ENCODE measurements at places on chromosomes 3 and 15.

DNA sequence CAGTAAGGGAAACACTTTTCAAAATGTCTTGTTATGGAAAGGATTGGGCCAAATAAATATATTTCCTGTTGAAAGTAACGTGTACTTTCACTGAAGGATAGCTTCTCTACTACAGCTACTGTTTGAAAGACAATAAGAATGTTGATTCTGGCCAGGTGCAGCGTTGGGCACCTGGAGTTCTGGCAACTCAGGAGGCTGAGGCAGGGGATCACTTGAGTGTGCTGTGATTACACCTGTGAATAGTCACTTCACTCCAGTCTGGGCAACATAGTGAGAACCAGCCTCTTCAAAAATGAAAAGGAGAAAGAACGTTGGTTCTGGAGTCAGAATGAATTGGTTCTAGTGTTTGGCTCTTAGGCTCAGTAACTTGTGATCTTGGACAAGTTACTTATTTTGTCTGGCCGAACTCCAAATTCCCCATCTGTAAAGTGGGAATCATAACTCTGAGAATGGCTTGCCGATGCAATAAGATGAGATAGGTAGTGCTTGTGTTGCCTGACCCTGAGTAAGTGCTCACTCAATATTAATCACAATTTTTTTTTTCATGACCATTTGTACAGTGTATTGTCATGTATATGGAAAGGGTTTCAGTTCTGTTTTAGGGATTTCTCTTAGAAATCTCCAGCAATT, 310.8 kb downstream of the PTPRG start:
- no peak for DNase-seq

DNA sequence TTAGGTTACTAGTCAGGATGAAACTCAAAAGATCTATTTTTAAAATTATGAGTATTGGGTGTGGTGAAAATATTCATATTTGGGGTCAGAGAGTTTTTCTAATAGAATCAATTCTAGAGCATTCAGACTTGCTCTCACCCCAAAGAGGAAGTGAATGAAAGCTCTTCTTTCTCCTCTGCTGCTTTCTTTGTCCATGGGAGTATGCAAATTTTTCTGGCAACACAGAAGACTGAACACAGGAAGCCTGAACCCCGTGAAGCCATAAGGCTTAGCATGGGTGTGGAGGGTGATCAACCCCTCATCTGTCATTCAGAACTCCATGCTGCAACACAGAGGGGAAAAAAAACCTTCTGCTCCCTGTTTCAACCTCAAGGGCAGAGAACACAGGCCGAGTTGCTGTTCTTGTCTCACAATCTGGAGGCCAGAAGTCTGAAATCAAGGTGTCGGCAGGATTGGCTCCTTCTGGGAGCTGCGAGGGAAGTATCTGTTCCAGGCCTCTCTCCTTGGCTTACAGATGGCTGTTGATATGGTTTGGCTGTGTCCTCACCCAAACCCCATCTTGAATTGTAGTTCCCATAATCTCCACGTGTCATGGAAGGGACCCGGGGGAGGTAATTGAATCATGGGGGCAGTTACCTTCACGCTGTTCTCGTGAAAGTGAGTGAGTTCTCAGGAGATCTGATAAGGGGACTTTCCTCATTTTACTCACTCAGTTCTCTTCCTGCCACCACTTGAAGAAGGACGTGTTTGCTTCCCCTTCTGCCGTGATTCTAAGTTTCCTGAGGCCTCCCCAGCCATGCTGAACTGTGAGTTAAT, 33.7 kb upstream of the CD47 start:
- no peak for DNase-seq

GRCh38 chr3:55297706-55298105, 189.4 kb downstream of the WNT5A start:
- no peak for DNase-seq

DNA sequence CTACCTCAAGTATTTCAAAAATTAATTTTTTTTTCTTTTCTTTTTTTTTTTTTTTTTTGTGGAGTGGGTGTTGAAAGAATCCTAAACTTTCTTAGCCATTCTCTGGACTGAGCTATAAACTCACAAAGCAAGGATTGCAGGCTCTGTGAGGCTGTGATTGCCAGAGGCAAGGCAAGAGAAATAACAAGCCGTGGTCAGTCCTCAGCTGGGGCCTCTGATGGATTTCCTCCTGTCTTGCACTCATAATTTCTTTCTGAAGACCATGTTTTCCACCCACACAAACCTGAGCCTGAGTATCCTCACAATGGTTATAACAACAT, 1.3 kb downstream of the CX3CR1 start:
- no peak for DNase-seq

DNA sequence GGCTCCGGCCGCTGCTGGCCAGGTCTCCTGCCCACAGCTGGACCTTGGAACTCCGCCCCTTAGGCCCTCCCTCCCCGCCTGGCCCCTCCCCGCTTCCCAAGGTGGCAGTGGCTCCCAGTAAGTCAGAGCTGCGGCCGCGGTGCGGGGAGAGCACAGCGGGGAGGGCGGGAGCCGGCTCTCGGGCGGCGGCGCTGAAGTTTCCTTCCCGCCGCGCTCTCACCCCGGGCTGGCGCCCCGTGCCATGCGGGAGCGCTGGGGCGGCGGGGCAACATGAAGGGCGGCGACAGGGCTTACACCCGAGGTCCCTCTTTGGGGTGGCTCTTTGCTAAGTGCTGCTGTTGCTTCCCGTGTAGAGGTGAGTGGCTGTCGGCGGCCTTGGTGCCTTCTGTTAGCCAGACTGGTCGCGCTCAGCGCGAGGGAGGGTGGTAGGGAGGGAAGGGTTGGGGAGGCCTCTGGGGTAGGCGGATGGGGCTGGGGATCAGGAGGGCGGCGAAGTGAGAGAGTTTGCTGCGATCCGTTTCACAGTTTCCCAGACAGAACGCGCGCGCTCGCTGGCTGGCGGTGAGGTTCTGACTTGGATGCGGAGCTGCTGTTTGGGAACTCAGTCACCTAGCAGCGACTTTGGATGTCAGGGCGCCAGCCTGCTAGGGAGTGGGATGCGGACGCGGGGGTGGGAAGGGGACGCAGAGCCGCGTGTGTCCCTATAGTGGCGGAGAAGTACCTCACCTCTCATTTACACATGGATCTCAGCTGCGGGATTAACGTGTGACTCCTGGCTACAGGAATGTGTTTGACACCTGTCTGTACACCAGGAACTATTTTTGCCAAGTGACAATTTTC, 145.5 kb upstream of the UMPS start:
- no peak for DNase-seq

- DNase-seq = no peak
These were observed 111.4 kb downstream of the PGPEP1L start for GRCh38 chr15:98896002-98896721.

- no peak for DNase-seq
These were observed 41.9 kb downstream of the NIPA2 start for GRCh38 chr15:22880068-22880980.

DNA sequence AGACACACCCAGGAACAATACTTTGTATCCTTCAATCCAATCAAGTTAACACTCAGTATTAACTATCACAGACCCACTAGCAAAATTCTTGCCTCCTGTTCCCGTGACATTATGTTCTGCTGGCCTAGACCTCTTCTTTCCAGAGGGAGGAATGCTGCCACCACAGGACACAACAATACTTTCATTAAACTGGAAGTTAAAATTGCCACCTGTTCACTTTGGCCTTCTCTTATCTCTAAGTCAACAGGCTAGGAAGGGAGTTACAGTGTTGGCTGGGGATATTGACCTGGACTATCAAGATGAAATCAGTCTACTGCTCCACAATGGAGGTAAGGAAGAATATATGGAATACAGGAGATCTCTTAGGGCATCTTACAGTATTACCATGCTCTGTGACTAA, 1000.4 kb upstream of the GBE1 start:
- no peak for DNase-seq

DNA sequence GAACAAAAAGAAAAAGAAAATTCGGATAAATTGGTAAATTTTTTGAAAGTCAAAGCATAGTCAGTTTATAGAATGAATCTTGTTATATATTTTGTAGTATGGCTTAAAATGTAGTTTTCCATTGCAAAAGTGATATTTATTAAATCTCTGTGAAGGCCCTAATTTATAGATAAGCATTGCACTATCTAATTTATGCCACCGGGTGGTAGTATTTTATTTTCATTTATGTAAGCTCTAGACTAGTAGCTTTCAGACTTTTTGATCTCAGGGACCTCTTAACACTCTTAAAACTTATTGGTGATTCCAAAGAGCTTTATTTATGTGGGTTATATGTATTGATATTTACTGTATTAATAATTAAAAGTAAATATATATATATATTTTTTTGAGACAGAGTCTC, 133.9 kb upstream of the LRRFIP2 start:
- DNase-seq = no peak

DNA sequence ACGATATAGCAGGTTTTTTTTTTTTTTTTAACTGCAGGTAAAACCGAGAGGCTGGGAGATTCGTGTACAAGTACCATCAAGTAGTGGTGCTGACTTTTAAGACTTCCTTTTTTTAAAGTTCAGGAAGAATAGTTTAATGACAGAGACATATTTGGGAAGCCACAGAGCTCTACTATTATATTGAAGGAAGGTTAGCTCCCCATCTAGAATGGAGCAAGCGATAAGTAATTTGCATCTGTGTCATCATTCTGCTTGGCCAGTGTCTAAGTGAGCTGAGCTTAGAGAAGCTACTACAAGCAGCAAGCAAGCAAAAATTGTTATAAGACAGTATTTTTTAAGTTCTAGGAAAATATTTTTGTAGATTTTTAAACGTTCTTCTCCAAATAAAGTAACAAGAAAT, 203.2 kb downstream of the ATP8B4 start:
- no peak for DNase-seq

DNA sequence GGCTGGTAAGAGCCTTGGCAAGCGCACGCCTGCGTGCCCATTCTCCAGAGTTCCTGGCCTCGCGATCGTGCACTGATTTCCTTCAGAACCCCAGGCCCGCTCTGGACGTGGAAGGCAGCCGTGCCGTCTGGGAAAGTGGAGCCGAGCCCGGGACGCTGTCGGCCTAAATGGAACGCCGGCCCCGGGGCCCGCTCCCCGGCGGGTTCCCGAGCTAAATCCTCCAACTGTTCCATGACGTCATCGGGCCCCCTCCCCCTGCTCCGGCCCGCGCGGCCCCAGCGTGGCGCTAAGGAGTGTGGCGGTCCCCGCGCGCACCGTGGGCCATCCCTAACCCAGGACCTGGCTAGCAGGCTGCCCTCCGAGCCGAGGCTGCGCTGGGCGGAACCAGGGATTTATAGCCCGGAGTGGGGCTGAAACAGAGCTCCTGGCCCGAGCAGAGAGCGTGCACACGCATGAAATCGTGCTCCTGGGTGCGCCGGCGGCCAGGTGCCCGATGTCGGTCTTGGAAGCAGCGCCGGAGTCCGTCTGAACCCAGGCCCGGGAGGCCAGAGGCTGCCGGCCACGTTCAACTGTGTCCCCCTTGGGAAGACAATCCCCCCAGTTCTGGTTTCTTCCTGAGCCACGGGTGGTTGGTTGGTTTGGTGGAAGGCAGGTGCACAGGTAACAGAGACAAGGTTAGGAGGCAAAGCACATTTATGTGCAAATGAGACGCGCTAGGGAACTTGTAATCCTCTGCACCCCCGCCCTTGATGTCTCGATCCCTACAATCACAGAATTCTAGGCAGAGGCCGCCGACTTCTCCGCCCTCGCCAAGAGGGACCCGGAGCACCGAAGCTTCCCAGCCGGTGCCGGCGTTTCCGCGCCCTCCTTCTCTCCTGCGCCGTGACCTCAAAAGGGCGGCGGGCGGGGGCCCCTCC, 84.9 kb upstream of the ETV5 start:
- no peak for DNase-seq

- DNase-seq = no peak
These were observed 3.9 kb upstream of the NR2E3 start for GRCh38 chr15:71806452-71806931.

- no peak for DNase-seq
These were observed 132.5 kb downstream of the FOXP1 start for GRCh38 chr3:71451060-71451459.

- DNase-seq = no peak
These were observed 31.0 kb upstream of the SLCO2A1 start for GRCh38 chr3:134060561-134061385.

GRCh38 chr3:7469866-7470265, 609.0 kb downstream of the GRM7 start:
- no peak for DNase-seq

- no peak for DNase-seq
These were observed 10.9 kb upstream of the GOLGA8B start for GRCh38 chr15:34594361-34594760.

DNA sequence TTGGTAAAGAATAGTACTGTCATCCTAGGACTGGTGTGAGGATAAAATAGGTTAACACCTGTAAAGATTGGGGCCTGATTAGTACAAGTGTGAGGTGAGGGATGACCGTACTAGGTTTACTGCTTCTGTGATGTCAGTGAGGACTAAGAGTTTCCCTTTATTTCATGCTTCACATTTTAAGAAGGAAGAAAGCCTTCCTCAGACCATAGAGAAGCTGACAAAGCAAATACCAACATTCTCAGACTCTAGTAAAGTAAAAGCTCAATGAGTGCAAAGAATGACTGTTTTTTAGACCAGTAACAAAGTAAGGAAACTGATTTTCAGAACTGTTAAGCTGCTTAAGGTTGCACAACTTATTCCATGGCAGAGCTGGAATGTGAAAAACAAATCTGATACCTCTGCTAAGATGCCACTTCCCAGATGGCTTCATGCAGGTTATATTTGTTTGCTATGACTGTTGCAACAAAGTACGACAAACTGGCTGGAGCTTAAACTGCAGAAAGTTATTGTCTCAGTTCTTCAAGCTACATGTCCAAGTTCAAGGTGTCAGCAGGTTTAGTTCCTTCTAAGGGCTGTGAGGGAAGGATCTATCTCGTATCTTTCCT, 354.9 kb downstream of the RSL24D1 start:
- no peak for DNase-seq

- DNase-seq = no peak
These were observed 58.7 kb downstream of the GOLIM4 start for GRCh38 chr3:168037020-168037419.

DNA sequence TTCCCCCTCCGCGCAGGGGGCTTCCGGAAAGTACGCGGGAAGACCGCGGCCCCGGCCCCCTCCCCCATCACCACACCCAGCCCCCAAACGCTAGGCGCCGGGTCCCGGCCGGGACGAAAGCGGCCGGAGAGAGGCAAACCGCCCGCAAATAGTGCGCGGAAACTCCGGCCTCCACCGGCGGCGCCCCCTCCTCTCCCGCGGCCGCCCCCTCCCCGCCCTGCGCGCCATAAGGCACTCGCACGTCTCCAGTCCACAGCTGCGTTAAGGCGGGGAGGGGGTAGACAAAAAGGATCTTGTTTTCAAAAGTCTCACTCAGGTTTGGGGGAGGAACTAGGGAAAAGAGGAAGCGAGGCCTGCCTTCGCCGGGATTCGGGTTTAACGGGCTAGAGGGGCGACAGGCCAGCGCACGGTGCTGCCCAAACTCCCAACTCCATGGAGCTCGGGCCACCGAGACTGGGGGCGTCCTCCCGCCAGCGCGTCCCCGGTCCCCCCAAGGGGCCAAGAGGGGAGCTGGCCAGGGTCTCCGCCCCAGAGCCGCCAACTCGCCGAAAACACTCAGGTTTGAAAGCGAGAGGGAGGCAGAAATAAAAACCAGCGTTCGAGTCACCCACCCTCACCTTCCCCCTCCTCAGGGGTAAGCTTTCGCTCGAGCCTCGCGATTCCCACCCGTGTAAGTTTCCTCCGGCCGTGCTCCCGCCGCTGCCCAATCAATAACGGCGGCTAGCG, 1.8 kb downstream of the ANP32A start:
- DNase-seq = no peak

- no peak for DNase-seq
These were observed 48.0 kb upstream of the TNIK start for GRCh38 chr3:171508206-171508605.

Data from kidney epithelial cell (primary cell).